ENCODE measurements at places on chromosomes 4 and X. TPM values are rescaled to one million over a fixed set of nuclear protein-coding genes. Genes with fewer than 3 reads are reported as not detected.

Gene KDR
- polyA plus RNA-seq = 49.7 TPM

DNA sequence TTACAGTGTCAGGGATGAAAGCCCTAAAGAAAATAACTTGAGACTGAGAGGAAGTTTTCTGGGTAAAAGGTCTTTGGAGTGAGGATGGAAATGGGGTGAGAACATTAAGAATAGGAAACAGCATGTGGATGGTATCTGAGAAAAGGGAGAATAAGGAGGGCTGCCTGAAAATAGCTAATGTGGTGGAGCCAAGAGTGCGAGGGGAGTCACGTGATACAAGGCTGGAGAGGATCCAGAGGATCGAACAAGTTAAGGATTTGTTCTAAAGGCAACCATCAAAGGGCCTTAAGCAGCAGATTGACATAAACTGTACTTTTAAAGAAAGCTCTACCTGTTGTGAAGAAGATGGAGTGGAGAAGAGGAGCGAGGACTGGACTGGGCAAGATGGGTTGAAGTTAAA is 347.4 kb upstream of the AGA start:
- DNase-seq = no peak

DNA sequence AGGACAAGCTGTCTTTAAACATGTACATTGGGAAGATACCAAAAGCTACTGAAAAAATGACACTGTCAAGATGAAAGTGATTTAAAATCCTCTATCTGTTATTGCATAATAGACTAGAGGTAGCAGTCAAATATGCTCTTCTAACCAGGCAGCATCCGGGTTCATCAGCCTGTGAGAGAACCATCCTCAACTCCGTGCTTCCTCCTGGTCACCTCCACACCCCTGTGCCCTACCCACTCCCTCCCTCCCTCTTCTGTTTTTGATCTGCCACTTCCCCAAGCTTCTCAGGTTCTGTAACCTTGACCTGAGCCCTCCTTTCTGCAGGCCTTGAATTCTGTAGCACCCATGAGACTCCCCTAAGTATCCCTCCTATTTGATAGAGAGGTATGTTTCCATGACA is 5.9 kb downstream of the NOX1 start:
- DNase-seq = no peak

Gene NEUROG2
- polyA plus RNA-seq = not detected

DNA sequence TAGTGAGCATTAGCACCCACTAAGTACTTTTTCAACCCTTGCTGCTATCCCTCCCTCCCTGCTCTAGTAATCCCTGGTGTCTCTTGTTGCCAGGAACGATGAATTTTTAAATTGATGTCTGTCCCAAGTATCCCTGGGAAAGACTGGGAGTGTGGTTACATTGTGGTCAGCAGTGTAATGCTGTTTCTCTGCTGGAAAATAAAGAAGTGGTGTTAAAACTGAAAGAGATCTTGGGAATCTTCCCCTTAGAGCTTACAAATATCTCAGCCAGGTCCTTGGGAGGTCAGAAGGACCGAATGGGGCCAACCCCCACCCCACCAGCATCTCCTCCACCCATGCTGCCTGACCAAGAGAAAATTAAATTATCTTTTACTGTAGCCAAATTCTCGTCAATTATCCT is 174.5 kb upstream of the MXRA5 start:
- DNase-seq = no peak

Gene TMPRSS11A
- polyA plus RNA-seq = 0.12 TPM

DNA sequence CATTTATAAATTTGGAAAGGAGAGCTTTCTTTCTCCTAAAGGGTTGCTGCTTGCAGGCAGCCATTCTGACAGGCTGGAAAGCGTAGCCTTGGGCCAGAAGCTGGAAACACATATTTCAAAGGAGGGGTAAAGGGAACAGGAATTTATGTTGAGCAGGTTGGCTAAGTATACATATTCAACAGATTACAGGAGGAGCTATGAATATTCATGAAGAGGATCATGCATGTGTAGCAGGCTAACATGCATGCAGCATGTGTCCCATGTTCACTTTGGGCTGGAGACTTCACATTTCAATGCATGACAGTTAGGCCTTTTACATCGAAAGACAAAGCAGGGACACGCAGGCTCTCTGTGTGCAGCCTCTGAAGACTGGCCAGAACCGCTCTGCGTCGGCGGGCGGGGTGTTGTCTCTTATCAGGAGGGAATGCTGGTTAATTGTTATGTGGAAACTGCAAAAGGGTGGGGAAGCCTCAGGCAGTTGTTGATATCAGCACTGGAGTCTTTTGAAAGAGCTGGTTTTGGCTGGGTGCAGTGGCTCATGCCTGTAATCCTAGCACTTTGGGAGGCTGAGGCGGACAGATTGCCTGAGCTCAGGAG is 31.5 kb downstream of the CASP3 start:
- no peak for DNase-seq

DNA sequence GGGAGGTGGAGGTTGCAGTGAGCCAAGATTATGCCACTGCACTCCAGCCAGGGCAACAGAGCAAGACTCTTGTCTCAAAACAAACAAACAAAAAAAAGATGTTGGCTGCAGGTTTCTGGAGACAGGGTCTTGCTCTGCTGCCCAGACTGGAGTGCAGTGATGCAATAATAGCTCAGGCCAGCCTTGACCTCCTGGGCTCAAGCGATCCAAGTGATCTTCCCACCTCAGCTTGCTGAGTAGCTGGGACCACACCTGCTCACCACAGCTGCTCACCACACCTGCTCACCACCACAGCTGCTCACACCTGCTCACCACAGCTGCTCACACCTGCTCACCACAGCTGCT is 29.9 kb upstream of the CPLX1 start:
- no peak for DNase-seq

DNA sequence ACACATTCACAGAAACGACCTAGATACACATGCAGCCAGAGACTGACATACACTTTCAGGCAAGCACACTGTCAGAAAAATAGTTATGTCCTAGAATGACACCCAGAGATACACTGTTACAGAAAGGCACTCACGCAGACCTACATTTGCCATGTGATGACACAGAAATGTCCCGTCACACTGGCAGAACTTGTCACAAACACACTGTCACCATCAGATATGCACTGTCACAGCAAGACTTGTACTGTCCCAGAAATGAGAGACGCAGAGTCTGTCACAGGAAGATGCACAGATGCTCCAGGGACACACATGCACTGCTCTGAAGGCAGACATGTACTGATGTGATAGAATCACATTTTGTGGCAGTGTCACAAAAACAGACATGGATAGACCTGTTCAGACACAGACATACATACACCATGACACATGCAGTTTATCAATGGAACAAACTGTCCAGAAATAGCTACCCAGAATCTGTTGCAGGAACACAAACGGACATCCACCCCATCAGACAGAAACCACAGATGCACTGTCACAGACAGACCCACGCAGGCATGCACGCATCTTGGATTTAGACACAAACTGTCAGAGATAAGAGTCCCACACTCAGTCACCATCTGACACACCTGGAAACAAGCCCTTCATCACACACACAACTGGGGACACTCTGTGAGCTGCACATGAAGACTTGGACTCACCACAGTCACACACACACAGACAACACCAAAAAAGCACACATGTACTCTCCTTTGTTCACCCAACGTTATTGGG is 1.3 kb upstream of the PIM2 start:
- DNase-seq = no peak

GRCh38 chr4:124224256-124224655 is 488.3 kb downstream of the ANKRD50 start:
- DNase-seq = peak; percentile 37

Gene NR3C2
- polyA plus RNA-seq = 20.4 TPM

DNA sequence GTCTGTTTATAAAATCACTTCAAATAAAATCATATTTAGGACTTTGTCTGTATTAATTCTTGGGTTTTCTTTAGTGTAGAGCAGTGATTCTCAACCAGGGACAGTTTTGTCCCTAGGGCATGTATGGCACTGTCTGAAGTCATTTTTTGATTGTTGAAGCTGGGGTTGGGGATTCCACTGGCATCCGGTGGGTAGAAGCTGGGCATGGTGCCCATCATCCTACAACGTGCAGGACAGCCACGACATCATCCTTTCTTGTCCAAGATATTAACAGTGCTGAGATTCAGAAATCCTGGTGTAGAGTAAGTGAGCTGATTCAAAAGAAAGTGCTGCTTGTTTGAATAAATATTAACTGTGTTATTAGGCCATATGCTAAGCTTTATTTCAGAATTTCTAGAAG is 28.6 kb downstream of the DCLK2 start:
- no peak for DNase-seq

DNA sequence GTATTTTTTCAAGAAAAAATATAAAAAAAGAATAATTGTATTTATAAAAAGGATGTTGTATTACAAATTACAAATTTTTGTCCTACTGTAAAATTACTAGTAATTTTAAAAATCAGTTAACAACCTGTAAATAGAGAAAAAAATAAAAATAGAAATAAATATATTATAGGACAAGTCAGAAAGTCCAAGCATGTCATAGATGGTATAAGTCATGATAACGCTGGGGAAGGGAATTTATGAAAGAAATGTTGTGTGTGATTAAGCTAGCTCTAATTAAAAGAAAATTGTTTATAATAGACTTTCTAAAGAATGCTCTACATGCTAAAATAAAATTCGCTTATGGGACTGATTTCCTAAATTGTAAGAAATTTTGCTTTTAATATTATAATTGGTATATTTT is 2329.9 kb downstream of the ARAP2 start:
- DNase-seq = no peak

DNA sequence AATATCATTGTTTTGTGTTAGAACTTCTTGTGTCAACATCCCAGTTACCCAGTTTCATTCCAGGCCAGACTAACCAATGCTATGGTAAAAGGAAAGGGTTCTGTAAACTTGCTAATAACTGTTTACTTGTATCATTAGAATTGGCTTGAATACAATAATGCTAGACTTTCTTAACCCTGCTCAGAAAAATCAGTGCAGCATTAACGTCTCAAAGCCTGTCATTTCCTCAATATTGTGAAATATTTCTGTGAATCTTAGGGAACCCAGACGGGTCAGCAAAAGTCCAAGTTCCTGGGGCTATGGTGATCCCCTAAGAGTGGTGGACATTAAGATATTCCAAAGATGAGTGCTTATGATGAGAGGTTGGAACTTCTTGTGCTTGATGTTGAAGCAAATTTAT is 541.2 kb upstream of the MAGEB18 start:
- DNase-seq = no peak

DNA sequence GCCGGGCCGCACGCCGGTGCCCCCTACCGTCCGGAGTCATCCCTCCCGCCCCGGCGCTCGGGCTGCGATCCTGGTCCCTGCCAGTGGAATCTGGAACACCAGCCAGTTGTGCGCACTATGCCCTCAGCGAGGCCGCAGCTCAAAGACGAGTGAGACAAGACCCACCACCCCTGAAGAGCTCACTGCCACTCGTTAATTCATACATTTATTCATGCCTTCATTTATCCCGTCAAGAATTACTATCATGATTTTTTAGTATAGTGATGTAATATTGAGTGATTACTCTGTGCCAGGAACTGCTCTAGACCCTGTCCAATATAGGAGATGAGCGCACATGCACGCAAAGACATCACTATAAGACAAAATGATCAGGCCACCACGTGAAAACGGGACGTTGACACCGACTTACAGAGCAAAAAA is 247 bp upstream of the PPA2 start:
- peak; percentile 90 for DNase-seq

DNA sequence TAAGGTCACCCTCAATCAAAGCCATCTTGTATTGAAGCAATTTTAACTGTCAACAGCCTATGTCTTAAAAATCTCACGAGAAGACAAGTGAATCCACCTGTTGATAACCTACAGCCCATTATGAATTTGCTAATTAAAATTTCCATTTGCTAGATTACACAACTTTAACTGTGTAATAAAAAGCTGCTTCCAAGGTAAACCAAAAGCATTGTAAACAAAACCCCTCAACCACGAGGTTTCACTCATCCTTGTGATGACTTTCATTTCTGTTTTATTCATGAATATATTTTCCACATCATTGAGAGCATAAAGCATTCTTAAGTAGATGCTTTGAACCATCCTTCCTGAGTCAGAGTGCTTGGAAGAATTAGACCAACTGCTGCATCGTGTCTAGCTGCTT is 217.5 kb upstream of the GYPA start:
- no peak for DNase-seq

GRCh38 chr4:110970642-110971041 is 347.8 kb upstream of the PITX2 start:
- DNase-seq = no peak

Gene FGF13
- polyA plus RNA-seq = 109 TPM

Gene SUV39H1
- polyA plus RNA-seq = 4.6 TPM

- no peak for DNase-seq
Measured at GRCh38 chr4:189313064-189313463, 627.6 kb upstream of the FRG1 start.

Gene XIAP
- polyA plus RNA-seq = 36.4 TPM

- DNase-seq = no peak
Measured at GRCh38 chr4:85565761-85566480, 91.0 kb downstream of the ARHGAP24 start.

DNA sequence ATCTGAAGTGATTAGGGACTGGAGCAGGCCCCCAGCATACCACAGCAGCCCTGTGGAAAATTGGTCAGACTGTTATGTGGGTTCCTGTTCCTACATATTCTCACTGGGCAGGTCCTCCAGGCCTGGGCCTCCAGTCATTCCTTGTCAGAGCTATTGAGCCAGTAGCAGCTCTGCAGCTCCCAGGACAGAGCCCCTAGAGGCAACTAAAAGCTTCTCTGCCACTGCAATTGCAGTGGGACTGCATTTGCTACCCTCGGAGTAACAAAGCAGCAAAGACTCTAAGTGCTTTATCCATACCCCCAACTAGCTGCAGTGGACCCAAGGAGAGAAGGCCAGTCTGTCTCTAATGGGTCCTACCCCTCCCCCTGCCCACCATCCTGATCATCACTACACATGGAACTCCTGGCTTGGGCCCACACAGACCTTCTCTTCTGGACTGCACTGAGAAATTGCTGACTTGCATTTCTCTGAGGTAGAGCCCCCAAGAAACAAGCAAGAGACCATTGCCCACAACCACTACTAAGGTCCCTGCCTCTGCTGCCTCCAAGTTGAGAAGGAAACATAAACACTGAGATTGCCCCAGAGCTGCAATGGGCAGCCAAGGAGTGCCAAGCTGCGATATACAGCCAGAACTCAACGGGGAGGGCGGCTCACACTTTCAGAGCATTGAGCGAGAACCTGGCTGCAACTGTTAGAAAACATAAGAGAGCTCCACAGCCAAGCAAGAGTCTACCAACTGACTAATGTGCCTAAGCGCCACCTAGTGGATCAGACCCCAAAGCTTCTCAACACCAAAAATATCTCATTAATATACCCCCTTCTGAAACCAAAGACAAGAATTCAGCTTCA is 738.7 kb upstream of the NDST4 start:
- DNase-seq = no peak

DNA sequence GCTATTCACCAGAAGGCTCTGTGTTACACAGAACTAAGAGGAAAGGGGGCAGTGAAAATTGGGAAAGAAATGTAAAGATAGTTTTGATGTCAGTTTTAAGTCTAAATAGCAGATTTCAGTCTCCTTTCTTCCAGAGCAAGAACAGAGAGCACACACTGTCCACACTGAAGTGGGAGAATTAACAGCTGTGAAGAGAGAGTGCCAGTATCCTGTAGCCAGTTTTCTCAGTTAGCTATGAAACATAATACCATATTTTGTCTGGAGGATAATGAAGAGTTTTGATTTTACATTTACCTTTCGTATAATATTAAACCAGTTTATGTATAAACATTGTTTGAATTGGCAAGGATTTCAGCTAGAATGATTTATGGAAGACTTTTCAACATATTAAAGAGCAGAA is 35.1 kb downstream of the FBXO8 start:
- no peak for DNase-seq

- no peak for DNase-seq
Measured at GRCh38 chr4:173821876-173822275, 291.8 kb upstream of the HAND2 start.

GRCh38 chr4:181507938-181508337 is 735.3 kb upstream of the TENM3 start:
- no peak for DNase-seq

Gene ADAMTS3
- polyA plus RNA-seq = 1.6 TPM
